Testis (tissue), 5 donors: ENCODE measurements at places on chromosomes 2 and 18. TPM values are rescaled to one million over a fixed set of nuclear protein-coding genes. Genes with fewer than 3 reads are reported as not detected.

The FIGN gene
- polyA plus RNA-seq: 3.5 TPM

The FBLN7 gene
- polyA plus RNA-seq: 3.1 TPM

The TUBA3E gene
- polyA plus RNA-seq: 386 TPM

The IL36A gene
- not detected for polyA plus RNA-seq

The LIPG gene
- 35.2 TPM for polyA plus RNA-seq

The GALNT5 gene
- polyA plus RNA-seq: 0.45 TPM

The DLX1 gene
- 0.21 TPM for polyA plus RNA-seq

The STK39 gene
- polyA plus RNA-seq: 70.7 TPM

The NXPH2 gene
- polyA plus RNA-seq: 0.63 TPM

The CRYGC gene
- polyA plus RNA-seq: 2.7 TPM

The REG3A gene
- polyA plus RNA-seq: not detected

The CABYR gene
- polyA plus RNA-seq: 554 TPM

The ELOA2 gene
- 8.0 TPM for polyA plus RNA-seq

The CLEC4F gene
- polyA plus RNA-seq: 2.6 TPM

The C2orf66 gene
- polyA plus RNA-seq: 0.87 TPM

The BCL11A gene
- 5.1 TPM for polyA plus RNA-seq

The ZAP70 gene
- 6.5 TPM for polyA plus RNA-seq

The CCDC178 gene
- 8.6 TPM for polyA plus RNA-seq

The CDH7 gene
- 1.0 TPM for polyA plus RNA-seq

The DOK1 gene
- 9.3 TPM for polyA plus RNA-seq

The FEV gene
- polyA plus RNA-seq: not detected

The TAF1B gene
- 13.3 TPM for polyA plus RNA-seq

The PTH2R gene
- 1.3 TPM for polyA plus RNA-seq

The GPR39 gene
- 19.5 TPM for polyA plus RNA-seq

The YES1 gene
- polyA plus RNA-seq: 31.8 TPM

The UPP2 gene
- not detected for polyA plus RNA-seq

The STPG4 gene
- polyA plus RNA-seq: 19.4 TPM

The CXXC1 gene
- polyA plus RNA-seq: 73.4 TPM

The CHN1 gene
- 42.6 TPM for polyA plus RNA-seq

The RPS27A gene
- polyA plus RNA-seq: 857 TPM

The LBX2 gene
- polyA plus RNA-seq: 0.33 TPM

The CHRND gene
- polyA plus RNA-seq: 0.63 TPM

The AGAP1 gene
- polyA plus RNA-seq: 21.4 TPM
